B cell (primary cell): ENCODE measurements at places on chromosomes 5 and 9.

DNA sequence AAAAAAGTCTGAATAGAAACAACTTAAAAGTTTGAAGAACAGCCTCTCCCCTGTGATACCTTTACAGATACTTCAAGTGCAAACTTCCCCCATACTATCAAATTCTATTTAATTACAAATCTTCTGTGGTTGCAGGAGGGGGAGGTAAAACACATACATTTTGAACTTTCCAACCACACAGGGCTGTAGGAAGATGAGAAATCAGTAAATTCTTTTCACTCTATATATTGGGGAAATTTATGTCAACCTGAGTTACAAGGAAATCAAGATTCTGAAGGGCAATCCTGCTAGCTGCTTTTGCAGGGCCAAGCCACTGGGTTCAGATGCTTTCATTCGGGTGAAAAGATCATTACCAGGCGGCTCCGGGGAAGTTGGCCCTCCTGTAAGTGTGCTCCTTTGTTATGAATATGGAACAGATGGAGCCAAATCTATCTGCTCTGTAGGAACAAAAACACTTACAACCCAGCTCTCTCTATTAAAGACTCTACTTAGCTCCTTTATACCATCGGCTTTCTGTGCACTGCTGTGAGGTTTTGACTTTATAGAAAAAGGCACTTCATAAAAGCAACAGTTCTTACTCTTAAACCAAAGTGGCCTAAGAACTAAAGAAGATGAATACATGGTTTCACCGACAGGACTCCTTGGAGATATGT, 269.1 kb downstream of the EFNA5 start:
- no peak for DNase-seq

DNA sequence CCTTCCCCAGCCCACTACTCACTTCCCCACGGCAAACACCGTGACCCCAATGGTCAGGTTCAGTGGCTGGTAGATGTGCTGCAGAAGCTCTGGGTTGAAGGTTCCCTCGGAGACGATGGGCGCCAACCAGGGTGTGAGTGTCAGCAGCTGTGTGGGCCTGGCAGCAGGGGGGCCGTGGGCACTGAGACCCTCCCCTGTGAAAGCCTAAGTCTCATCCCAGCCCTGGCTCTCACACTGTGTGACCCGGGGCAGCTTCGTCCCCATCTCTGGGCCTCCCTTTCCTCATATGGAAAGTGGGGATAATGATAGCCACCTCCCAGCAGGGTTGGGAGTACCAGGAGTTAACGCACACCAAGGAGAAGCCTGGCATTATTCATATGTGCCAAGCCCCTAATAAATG, 8.6 kb downstream of the GBGT1 start:
- DNase-seq = no peak

GRCh38 chr5:6592601-6593000, 40.2 kb downstream of the NSUN2 start:
- no peak for DNase-seq

DNA sequence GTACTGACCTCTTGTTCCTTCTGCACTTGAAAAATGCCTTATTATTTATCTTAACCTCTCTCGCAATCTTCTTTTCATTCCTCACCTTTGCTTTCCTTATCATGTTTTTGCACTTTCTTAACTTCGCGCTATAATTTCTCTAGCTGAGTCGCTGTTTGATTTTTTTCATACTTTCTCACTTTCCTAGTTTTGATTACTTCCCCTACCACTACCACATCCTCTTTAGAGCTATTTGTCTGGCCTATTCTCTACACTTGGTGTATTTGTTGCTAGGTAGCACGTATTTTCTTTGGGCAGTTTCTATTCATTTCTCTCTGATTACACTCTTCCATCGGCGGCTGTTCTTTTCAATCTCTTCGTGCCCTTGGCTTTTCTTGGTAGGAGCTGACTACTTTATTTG, 611.8 kb downstream of the BNC2 start:
- no peak for DNase-seq
